ENCODE measurements at places on chromosomes 7 and 10. TPM values are rescaled to one million over a fixed set of nuclear protein-coding genes. Genes with fewer than 3 reads are reported as not detected.

Gene MRLN
- 0.69 TPM for total RNA-seq

Gene SPDYE16
- total RNA-seq: 0.23 TPM

Gene UNCX
- 2.3 TPM for total RNA-seq

Gene FRMPD2
- 18.7 TPM for total RNA-seq

Gene ABCB1
- 12.2 TPM for total RNA-seq

Gene LIPM
- not detected for total RNA-seq

Gene FAM237B
- total RNA-seq: 0.23 TPM

Gene SORCS3
- total RNA-seq: 25.8 TPM

Gene IGF2BP3
- 48.2 TPM for total RNA-seq

Gene CTNNA3
- 9.7 TPM for total RNA-seq

Gene ZNF212
- 7.4 TPM for total RNA-seq

Gene PDCD4
- 68.7 TPM for total RNA-seq

Gene SPDYE5
- total RNA-seq: not detected

Measured in diencephalon (tissue), 1 donor.